Stimulated activated CD8-positive, alpha-beta memory T cell treated with anti-CD3 and anti-CD28 coated beads, Interleukin-2, amount 100 ng/mL, for 1 hour (primary cell): ENCODE measurements at places on chromosomes 5 and 9.

GRCh38 chr5:75611311-75612225 lies at the start of gene ANKDD1B:
Gene ANKDD1B (plus strand): TSS chr5:75611453. CDS start chr5:75611635, 182 bp downstream.
- no peak for DNase-seq

DNA sequence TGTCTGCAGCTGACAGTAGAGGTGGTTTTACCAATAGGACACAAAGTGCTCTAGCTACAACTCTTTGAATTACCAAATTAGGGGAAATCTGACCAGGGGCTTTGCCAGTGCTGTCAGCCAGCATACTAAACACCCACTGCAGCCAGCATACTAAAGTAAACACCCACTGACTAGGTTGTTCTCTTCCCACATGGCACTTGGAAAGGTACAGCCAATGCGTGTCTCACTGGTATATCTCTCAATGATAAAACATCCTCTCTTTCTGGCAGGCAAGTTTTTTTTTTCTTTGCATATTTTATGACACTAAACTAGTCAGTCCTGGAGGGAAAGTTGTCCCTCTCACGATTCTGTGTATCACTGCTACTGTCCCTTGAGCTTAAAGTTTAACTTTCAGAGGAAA lies 216.1 kb downstream of the TLE1 start:
- no peak for DNase-seq

DNA sequence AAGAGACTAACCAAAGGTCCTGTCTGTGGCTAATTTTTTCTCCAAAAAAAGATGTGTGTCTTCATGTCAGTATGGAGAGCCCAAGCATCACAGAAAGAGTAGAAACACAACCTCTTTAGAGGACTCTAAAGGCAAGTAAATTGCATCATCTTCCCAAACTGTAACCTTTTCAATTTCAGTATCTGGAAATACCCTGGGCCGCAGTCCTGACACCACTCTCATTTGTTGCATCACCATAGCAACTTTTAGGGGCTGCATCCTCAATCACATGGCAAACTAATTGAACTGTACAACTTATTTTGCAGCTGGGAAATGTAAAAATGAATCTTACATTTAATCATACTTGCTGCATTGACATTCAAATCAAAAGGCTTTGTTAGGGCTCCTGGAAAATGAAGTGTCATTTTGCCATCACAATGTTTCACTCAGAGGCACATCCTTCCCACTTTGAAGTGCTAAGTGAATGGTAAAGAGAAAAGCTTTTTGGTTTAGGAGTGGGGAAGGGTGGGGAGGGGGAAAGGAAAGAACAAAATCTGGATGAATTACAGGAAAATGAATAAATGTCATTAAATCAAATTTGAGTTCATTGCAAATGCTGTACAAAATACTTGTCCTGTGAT lies 60.6 kb upstream of the GRIA1 start:
- DNase-seq, result no peak

GRCh38 chr5:62509806-62510205 lies 68.8 kb upstream of the LRRC70 start:
- DNase-seq, result no peak

- DNase-seq, result no peak
Observed at GRCh38 chr5:26942481-26942880, 95.9 kb downstream of the CDH9 start.

DNA sequence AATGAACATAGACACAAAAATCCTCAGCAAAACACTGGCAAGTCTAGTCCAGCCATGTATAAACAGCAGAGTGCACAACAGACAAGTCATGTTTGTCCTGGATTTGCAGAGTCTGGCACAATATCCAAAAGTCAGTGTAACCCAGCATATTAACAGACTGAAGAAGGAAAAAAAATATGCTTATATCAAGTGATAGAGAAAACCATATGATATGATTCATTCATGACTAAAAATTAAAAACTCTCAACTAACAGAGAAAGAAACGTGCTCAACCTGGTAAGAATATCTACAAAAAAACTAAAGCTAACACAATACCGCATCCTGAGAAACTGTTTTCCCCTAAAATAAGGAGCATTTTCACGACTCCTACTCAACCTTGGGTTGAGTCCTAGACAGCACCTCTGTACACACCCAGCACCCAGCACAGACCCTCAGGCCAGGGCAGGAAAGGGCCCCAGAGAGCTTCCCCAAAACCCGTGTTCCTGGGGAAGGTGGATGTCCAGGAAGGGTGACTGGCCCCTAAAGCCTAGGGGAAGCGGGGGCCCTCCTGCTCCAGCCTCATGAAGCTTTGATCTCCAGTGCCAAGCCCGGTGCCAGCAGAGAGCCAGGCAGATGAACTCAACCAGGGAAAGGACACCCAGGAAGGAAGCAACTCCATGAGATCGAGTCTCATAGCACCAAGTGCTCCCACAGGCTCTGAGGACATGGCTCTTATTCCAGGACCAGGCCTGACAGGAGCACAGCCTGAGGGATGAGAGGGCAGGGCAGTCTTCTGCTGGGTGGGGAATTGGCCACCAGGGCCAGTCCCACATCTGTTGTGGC lies 38.9 kb downstream of the ADAMTS2 start:
- no peak for DNase-seq

DNA sequence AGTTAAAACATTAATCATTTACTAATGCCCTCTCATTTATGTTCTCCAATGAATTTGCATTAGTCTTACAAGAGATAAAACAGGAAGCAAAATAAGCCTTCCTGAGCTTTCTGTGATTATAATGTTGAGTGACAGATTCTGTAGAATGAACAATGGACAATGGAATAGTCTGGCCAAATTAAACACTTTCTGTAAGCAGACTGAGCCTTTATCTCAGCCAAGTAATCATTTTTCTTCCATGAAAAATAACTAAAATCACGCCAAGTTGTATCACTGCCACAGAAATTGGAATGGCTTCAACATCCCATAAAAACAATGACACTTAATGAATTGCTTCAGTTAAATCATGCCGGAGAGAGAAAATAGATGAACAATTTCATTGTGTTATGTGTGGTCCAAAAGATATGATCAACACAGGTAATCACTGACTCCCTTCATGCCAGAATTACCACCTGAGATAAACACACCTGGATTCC lies 63.0 kb downstream of the TSSK1B start:
- DNase-seq, result no peak

- DNase-seq, result no peak
Observed at GRCh38 chr5:134585966-134586365, 46.7 kb downstream of the SAR1B start.

DNA sequence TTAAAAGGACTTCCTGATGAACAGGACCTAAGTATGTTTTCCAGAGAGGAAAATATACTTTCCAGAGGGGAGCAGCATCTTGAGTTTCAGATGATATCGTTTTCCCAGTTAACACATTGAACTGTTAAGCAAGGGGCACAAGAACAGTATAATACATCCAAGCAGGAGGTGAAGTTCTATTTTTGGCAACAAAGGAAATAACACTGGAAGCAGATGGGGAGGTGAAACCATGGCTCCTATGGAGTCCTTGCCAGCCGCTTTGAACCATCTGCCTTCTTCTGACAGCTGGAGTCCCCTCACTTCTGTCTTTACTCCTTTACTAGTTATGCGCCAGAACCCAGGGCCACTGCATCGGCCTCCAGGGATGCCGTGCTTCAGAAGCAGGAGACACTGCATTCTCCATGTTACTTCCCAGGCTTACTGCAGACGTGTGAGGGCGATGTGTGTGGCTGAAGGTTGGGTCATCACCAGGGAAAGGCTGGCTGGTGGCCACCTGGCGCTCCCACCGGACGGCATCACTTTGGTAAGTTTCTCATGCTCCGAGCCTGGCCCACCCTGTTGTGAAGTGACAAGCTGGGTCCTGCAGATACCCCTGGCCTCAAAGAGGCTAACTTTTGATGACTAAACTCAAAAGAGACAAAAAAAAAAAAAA lies 77.8 kb downstream of the TTLL11 start:
- no peak for DNase-seq

DNA sequence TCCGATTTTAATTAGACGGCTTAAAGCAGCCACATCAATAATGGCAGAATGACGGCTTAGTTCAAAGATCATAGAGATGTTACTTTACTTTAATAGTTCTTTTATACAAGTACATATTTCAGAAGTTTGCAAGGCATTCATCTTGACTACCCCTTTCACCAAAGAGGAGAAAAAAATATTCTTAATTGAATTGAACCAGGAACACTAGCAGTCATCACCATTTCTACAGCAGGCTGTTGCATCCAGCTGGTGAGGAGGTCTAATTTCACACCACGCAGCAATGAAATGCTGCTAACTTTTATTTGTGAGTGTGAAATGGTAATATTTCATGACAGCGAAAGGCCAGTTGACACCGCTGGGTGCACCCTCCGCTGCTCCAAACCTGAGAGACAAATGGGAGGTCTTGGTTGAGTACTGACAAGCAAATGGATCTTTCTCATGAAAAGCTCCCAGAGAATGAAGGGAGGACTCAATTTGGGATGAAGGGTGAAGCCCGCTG lies 322.2 kb downstream of the GLIS3 start:
- DNase-seq, result no peak

GRCh38 chr9:136793086-136793946 lies 2.2 kb downstream of the TMEM141 start:
- no peak for DNase-seq

- DNase-seq, result no peak
Observed at GRCh38 chr9:83544002-83544698, 5.9 kb upstream of the FRMD3 start.

DNA sequence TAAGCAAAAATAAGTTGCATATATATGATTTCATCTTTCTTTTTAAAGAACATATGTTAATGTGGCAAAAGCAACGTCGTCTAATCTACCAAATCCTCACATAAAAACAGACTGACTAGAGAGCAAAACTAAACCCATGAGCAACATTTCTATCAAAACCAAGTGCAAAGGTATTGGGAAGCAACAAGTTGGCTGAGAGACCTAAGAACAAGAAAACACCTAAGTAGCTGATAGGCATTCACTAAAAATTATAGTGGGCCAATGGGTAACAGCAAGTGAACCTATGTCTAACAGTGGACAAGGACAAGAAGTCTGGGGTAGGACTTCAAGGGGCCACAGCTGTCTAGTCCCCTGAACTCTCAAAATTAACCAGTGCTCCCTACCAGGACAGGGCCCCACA lies 130.1 kb downstream of the SIL1 start:
- no peak for DNase-seq

GRCh38 chr9:22170990-22171670 lies 162.0 kb upstream of the CDKN2B start:
- no peak for DNase-seq

- no peak for DNase-seq
Observed at GRCh38 chr5:55650386-55650785, 61.7 kb downstream of the SLC38A9 start.

DNA sequence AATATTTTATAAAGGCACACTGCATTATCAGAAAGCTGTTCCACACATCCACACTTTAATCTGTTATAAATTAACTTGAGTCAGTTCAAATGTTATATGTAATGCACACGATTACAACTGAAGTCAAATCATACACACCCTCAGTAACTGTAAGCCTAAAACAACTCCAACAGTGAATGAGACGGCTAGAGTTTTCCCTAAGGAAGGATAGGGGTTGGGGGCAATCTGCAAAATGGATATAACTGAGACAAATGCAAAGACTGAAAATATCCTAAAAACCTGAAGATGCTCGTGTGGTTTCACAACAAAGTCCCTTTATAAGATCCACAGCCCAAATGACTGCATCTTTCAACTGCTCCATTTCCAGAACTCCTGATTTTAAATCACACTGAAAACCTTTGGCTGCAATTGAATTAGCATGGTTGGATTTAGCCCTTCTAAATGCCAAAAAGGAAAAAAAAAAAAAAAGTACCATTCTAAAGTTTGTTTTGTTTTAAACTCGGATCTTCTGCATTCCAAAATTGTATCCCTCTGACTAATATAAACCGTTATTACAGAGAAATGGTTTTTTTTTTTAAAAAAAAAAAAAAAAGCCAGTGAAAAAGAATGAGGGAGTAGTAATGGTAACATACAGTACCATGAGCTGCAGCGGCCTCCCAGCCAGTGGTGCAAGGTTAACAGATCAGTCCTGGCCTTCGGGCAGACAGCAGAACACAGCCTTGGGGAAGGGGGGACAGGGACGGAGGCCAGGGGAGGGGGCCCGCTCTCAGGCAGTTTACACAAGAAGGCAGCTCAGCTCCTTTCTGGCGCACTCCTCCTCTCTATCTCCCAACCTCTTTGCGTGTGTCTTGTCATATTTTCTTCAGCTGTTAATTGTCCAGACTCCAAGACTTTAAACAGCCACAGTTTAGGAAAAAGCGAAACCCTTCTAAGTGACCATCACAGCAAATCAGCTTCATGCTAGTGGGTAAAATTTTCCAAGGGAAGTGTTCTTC lies 166.1 kb downstream of the BNC2 start:
- no peak for DNase-seq

- no peak for DNase-seq
Observed at GRCh38 chr5:157370967-157371366, 89.0 kb upstream of the NIPAL4 start.

DNA sequence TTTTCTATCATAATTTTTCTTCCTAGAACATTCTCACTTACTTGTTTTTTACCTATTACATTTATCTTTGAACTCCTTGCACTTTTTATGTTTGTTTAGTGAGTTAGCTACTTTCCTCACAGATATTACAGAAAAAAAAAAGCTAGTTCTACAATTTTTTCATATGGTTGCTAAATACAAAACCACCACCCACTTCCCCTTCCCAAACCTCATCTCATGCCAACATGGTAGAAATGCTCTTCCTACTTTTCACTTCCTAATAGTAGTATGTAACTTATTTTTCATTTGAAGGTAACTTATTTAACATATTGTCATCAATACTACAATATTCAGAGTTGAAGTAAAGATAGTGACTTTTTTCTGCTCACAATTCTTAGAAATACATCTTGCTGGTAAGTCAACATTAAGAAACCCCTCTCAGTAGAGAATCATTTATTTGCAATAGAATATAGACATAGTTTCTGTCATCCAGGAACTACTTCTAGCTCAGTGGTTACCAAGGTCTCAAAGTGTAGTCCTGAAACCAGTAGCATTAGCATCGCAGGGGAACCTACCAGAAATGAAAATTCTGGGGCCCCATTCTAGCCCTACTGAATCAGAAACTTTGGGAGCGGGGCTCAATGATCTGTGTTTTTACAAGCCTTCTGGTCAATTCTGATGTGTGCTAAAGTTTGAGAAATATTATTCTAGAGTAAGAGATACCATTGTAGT lies 1124.6 kb downstream of the DTWD2 start:
- DNase-seq, result no peak

DNA sequence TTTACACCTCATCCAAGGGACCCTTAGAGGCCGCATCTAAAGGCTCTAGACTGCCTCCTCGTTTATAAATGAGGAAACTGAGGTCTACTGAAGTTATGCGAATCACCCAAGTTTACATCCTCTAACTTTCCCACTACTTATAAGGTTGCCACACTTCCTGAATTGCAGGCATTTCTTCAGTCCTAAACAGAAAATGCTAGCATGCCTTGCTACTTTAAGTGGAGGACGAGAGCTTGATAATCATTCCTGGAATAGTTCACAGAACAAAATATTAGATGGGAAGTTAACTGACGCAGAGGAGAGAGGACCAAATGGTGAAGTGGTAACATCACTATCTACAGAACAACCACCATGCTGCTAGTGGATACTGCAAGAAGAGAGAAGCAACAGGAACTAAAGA lies 85.8 kb downstream of the GNAQ start:
- DNase-seq, result no peak

DNA sequence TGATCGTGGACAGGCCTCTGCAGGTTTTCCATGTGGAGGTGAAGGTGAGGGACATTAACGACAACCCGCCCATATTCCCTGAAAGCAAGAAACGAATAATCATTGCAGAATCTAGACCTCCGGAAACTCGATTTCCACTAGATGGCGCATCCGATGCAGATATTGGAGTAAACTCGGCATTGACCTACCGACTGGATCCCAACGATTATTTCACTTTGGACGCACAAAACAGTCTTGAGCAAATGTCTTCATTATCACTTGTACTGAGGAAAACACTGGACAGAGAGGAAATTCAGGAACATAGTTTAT lies 621 bp downstream of the PCDHA13 start:
- no peak for DNase-seq

- no peak for DNase-seq
Observed at GRCh38 chr5:126851501-126852011, 74.6 kb downstream of the LMNB1 start.
